ENCODE measurements at places on chromosomes 1 and 21.

DNA sequence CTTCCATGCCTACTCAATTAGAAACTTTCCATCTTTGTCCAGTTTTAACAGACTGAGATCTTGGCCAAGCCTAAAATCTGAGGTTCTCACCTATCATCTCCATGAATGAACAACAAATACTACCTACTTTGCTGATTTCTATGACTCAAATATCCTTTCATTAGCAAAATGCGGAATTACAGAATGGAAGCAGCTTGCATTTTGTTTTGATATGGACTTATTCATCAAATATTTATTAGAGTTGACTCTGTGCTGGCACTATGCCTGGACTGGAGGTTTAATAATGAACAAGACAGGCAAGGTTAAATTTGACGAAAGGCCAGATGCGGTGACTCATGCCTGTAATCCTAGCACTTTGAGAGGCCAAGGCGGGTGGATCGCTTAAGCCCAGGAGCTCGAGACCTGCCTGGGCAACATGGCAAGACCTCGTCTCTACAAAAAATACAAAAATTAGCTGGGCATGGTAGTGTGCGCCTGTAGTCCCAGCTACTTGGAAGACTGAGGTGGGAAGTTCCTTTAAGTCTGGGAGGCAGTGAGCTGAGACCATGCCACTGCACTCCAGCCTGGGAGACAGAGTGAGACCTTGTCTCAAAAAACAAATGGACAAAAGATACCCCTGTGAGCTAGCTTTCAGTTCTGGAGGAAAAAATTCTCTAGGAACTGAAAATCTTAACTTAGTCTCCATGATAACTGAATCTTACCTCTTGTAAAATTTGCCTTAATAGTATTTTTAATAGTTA, 29.4 kb upstream of the SOD1 start:
- no peak for DNase-seq

- no peak for DNase-seq
These were observed 81.7 kb upstream of the ZNF648 start for GRCh38 chr1:182143154-182143657.

GRCh38 chr21:17537299-17537698, 24.5 kb downstream of the CXADR start:
- no peak for DNase-seq

- no peak for DNase-seq
These were observed 25.9 kb downstream of the COL16A1 start for GRCh38 chr1:31677949-31678348.

DNA sequence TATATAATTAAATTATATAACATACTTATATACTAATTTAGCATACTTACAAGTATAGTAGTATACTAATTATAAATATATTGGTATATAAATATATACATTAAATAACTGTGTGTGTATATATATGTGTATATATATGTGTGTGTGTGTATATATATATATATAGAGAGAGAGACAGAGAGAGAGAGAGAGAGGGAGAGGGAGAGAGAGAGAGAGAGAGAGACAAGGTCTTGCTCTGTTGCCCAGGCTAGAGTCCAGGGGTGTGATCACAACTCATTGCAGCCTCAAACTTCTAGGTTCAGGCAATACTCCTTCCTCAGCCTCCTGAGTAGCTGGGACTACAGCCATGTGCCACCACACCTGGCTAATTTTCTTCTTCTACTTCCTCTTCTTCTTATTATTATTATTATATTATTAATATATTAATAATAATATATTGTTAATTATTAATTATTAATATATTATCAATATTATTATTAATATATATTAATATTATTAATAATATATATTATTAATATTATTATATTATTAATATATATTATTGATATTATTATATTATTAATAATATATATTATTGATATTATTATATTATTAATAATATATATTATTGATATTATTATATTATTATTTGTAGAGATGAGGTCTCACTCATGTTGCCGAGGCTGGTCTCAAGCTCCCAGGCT, 185.5 kb downstream of the CRB1 start:
- DNase-seq, result no peak

DNA sequence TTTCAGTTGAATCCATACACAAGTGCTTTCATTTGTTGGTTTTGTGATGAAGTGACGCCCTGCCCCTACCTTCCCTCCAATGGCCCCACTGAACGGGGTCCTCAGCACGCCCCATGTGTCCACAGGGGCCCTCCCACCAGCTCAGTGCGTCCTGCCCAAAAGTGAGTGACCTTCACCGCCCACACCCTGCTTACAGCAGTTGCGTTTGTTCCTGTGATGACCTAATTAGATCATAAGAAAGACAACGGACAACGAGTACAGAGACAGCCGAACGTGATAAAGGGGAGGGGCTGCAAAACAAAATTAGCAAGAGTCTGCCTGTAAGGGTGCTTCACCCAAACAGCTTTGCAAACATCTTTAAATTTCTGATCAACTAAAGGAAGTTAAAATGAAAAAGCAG, 38.2 kb upstream of the RIPK4 start:
- DNase-seq, result no peak

DNA sequence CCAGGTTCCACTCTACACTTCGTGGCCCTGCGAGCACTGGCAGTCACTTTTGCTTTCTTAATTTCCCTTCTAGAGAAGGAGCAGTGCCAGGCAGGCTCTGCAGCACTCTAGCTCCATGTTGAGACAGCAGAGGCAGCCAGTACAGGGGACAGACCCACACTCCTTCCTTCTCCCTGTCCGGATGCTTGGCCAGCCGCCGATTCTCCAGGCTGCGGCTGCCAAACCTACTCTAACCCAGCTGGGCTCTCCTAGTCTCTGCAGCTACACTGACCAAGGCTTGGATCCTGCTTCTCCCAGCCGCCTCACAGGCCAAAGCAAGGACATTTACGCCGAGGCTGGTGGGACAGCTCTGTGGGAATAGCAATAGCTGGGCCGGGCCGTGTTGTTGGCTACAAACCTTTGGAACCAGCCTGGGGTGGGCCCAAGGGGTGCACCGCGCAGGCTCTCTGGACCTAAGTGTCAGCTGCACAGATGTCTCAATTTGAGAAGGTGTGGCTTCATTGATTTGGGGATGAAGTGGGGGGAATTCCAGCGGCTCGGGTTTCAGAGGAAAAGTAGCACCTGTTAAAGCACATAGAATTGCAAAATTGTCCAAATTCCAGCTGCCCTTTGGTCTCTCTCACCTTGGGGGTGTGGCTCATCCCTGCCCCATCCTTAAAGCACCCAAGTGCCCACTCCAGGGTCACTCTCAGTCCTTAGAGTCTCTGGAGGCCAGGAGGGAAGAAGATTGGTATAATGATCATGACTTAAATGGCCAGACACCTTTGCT, 3.2 kb downstream of the BARHL2 start:
- DNase-seq, result peak; percentile 68
